ENCODE measurements at places on chromosomes 1 and 21. TPM values are rescaled to one million over a fixed set of nuclear protein-coding genes. Genes with fewer than 3 reads are reported as not detected.

Gene MAP1LC3C
- total RNA-seq = 0.28 TPM

Gene ZBTB8A
- total RNA-seq = 3.6 TPM

Gene SLC5A9
- not detected for total RNA-seq

Gene BATF3
- total RNA-seq = 0.49 TPM

DNA sequence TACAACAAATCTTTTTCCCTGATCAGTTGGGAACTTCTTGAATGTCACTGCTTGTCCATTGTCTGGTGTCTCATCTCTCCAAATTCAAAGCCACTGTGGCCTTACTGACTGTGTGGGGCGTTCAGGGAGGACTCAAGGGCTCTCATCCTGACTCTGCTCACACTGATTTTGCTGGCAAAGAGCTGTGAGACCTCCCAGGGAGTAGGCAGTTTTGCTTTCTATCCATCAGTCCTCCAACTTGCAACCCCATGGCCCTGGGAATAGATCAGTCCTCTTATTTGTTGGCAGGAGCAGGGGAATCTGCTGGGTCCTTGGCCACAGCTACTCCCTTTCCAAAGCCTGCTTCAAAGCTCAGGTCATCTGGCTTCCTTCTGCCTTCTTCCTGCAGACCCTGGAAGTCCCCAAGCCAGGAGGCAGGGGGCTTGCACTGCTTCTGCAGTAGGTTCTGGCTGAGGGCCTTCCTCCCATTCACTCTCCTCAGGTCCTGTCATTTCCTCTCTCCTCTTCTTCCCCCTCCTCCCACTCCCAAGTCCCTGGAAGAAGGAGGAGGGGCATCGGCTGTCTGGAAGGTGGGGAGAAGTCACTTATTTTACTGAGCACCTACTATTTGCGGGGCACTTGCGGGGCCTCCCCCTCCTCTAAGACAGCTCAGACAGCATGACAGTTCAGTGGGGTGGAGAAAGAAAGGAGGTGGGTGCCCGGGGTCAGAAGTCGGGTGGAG is 876 bp upstream of the NAV1 start:
- DNase-seq = no peak

DNA sequence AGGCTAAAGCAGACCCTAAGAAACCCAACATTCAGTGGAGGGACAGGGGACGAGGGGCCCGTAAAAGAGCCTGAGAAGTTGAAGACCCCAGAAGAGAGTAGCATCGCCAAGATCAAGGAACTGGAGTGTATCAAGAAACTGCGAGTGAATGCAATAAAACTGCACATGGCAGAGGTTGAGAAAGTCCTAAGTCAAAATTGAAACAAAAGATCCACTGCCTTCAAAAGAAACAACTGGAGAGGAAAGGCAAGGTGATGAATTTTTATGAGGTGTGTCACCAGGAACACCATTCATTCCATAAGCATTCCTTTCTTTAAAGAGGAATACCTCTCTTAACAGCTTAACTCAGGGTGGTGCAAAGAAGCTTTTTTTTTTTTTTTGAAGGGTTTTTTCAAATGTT is 38.3 kb upstream of the ADORA3 start:
- no peak for DNase-seq

DNA sequence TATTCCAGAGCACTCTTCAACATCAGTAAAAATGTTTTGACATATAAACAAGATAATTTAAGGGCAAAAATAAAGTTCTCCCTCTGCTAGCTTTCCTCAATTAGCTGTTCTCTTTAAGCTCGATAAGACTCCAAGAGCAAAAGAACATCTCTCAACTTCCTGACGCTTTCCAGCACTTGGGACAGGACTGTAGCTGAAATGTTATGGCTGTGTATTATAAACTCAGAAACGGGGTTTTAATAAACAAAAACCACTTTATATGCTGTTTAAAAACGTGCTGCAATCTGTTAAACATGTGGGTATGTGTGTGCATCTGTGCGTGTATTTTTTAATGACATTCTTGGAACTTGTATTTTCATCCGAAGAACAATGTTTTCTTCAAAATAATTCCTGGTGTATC is 71.5 kb upstream of the RGS2 start:
- no peak for DNase-seq

- DNase-seq = no peak
Measured at GRCh38 chr1:110581682-110582145, 24.4 kb downstream of the KCNA2 start.

GRCh38 chr1:113508364-113509164 is 118.2 kb downstream of the MAGI3 start:
- no peak for DNase-seq

- DNase-seq = no peak
Measured at GRCh38 chr1:16172218-16172830, 16.5 kb upstream of the EPHA2 start.

DNA sequence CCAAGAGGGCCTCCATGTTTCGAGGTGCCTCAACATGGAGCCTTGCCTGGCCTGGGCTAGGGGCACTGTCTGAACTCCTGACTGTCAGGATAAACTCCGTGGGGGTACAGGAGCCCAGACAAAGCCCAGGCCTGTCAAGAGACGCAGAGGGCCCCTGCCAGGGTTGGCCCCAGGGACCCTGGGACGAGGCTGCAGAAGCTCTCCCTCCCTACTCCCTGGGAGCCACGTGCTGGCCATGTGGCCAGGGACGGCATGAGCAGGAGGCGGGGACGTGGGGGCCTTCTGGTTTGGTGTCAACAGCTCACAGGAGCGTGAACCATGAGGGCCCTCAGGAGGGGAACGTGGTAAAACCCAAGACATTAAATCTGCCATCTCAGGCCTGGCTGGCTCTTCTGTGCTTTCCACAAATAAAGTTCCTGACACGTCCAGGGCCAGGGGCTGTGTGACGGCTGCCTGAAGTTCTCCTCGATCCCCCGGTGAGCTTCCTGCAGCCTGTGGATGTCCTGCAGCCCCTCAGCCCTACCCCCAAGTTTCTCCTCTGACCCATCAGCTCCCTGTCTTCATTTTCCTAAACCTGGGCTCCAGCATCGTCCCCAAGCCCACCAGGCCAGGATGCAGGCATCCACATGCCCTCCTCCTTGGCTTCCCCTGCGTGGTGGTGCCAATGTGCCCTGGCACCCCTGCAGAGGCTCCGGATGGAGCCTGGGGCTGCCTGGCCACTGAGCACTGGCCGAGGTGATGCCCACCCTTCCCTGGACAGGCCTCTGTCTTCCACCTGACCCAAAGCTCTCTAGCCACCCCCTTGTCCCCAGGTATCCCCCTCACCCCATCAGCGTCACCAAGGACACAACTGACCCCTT is 12.8 kb upstream of the LRRC3 start:
- no peak for DNase-seq

- DNase-seq = peak; percentile 54
Measured at GRCh38 chr1:236880209-236880608, 85.1 kb downstream of the MTR start.

- peak; percentile 27 for DNase-seq
Measured at GRCh38 chr1:227234998-227235405, 83.3 kb downstream of the CDC42BPA start.

GRCh38 chr1:154663471-154664060 is 55.6 kb upstream of the ADAR start:
- DNase-seq = no peak

DNA sequence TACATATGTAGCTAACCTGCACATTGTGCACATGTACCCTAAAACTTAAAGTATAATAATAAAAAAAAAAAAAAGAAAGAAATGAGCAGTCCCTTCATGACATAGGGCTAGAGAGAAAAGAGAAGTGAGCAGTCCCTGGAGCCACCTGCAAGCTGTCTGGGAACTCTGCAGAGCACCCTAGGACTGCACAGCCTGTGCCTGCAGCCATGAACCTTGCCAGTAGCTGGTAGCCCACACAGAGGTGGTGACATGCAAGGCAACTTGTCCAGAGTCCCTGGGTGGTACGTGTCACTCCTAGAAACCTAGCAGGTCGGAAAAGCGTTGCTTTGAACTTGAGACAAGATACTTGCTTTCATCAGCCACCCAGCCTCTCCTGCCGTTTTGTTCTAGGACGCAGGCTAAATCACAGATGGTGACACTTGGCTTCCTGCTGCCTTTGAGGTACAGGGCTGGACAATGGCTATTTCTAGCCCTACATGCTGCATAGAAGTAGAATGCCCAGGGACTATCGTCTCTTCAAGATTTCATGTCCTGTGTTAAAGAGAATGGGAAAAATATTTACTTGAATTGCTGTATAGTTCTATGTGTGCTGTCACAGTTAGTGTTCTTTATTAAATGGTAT is 260.9 kb downstream of the LTN1 start:
- DNase-seq = no peak

DNA sequence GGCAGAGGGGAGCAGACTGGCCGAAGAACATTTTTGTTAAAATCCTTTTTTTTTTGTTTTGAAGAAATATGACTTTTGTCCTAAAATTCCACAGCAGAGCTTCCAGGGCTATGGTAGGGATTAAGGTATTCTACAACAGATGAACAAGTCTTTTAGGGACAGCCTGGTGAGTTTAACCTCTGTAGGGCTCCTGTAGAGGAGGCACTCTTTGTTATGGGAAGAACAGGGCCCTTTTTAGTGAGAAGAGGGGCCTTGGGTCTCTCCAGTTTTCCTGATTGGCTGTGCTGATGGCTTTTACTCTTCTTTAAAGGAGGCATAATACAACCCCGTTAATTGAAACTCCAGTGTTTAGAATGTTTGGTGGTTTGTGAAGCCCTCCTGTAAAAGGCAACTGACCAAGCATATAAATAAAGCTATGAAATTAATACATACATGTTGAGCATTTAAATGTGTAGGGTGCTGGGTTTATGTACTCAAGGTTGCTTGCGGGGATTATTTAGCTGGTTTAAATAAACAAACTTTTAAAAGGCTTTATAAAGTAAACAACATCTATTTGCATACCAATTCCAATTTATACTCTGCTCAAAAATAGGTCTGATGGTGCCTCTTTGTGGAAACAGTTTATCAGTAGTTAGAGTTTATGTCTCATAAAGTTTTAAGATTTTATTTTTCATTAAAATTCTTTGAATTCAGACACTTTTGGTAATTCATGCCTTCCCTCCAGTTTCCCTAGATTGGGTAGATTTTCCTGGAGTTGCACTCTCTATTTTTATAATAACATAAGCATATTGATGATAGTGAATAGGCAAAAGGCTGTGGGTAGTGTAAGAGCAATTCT is 46.5 kb downstream of the PBX1 start:
- no peak for DNase-seq

GRCh38 chr1:193919827-193920226 is 733.4 kb upstream of the B3GALT2 start:
- DNase-seq = no peak

GRCh38 chr1:214363386-214363785 is 82.4 kb downstream of the SMYD2 start:
- DNase-seq = no peak

DNA sequence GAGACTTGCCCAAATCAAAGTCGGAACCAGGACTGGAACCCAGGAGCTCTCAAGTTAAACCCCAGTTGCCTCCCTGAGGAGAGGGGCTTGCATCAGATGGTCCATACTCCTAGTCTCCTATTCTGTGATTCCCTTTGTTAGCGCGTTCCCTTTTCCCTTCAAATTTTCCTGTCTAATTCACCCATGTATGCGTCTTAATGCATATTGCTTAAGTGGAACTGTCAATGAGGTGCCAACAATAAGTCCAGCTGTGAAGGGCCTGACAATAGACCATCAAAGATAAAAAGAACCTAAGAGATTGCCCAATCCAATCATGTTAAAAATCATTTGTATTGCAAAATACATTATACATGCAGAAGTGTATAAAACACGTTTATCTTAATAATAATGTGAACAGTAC is 634 bp upstream of the SPATA6 start:
- no peak for DNase-seq

DNA sequence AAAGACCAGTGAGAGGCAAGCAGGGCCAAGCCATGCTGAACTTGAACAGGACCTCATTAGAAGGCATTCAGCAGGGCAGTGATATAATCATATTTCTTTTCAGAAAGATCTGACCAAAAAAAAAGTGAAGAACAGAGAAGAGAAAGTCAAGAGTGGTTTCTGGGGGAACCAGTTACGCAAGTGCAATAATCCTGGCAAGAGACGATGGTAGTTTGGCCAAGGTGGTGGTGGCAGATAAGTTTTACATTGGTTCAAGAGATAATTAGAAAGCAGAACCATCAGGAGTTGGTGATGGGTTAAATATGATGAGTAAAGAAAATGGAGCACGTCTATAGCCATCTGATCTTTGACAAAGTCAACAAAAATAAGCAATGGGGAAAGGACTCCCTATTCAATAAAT is 54.3 kb downstream of the ZSWIM5 start:
- DNase-seq = no peak

DNA sequence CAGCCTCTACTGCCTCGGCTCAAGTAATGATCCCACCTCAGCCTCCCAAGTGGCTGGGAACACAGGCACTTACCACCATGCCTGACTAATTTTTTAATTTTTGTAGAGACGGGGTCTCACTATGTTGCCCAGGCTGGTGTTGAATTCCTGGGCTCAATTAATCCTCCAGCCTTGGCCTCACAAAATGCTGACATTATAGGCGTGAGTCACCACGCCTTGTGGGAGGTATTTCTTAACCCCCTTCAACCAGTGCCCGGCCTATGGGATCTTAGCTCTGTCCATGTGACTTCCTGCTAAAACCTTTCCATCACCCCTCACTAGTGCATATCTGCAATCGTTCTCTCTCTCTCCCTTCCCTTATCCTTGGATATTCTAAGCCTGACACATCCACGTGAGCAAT is 86.4 kb downstream of the FOXD2 start:
- no peak for DNase-seq

All from heart right ventricle (tissue), 16 donors.